Fibroblast of villous mesenchyme (primary cell): ENCODE measurements at places on chromosomes 16 and 17.

- no peak for DNase-seq
These were observed 802.5 kb upstream of the EEF2KMT start for GRCh38 chr16:5900046-5900445.

DNA sequence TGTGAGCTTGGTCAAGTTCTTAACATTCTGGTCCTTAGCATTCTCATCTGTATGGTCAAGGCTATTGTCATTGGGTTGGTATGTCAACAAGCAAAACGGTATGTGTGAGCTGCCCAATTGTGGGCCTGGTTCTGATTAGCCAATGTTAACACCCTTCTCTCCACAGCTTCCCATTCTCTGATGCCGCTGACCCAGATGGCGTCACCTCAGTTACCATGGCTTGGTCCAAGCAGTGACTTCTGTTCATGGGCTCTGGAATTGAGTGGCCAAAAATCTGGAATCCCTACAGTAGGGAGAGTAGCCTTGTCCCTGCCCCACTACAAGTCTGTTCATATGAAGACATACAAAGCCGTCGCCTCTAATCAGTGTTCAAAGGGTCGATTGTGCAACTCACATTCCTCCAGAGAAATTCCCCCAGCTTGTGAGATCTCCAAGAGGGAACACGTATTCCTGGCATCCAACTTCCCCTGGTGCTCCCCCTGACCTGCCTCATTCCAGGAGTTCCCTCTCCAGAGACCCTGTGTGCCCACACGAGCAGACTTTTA is 15.8 kb downstream of the TMEM98 start:
- DNase-seq: peak; percentile 88

GRCh38 chr16:19601083-19601976 is 45.8 kb downstream of the VPS35L start:
- DNase-seq: peak; percentile 65

DNA sequence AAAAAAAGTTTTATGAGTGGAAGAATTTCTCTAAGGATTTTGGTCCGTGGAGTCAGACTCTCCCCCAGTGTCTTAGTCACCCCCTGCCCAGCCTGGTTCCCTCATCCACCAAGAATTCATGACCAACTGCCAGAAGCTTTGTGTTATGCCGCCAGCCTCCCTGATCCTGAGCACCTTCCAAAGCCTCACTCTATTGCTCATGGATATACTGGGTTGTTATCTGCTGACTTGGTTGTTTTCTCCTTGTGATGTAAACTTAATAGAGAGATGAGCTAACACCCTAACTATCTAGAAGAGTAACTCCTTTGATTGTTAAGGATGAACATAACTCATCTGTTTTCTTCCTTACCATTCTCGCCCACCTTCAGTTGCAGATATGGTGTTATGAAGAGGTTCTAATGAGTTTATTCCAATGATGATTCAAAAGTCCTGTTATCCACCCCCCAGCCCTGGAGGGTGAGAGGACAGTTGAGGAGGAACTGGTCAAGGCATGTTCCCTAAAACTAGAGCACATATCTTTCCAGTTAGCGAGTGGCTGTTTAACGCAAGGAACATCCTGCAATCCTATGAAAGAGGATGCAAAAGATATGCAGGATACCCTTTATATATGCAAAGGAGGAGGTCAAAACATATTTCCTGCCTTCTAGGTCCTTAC is 1.5 kb upstream of the PSMD3 start:
- peak; percentile 74 for DNase-seq

DNA sequence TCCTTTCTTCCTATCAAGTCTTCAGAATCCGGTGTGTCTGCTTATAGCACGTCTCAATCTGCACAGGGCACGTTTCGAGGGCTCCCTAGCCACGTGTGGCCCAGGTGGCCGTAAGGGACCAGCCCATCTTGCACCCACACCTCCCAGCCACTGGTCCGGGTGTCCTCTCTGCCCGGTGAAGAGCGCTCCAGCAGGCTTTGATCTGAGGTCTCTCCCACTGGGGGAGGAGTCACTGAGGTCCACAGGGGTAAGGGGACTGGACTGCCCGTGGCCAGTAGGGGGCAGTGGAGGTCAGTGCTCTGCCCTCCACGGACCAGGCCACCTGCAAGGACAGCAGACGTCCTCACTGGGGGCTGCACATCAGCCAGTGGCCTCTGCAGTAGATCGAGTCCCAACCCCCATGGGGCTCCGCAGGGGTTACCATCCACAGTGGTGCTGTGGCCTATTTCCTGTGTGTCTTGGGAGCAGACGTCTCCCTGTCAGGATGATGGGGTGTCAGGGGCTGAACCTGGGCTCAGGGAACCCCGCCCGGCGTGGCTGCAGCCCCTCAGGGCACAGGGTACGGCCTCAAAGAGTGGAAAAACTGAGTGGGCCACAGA is 204.1 kb upstream of the CIBAR2 start:
- peak; percentile 65 for DNase-seq

DNA sequence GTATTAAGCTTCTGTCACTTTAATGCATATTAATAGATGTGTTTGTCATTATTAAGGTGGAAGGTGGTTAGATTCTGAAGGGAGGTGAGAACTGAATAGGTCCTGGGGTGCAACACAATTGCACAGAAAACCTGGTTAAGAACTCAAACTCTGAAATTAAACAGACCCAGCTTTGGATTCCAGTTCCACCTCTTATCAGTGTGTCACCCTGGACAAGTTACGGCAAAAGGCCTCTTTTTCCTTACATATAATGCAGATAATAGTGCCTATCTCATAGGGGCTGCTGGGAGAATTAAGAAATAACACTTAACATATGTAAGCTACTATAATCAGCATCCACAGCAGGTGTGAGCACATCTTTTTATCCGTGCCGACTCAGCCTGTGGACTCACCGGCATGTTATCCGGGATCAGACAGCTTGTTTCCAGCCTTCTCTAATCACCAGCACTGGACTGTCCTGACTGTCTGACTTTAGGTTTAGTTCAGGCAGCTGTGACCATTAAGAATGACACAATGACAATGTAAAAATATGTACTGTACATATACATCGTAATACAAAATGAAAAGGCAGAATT is 31.4 kb downstream of the TEX2 start:
- DNase-seq: no peak

GRCh38 chr17:77631307-77631706 is 327.2 kb upstream of the TNRC6C start:
- DNase-seq: no peak

DNA sequence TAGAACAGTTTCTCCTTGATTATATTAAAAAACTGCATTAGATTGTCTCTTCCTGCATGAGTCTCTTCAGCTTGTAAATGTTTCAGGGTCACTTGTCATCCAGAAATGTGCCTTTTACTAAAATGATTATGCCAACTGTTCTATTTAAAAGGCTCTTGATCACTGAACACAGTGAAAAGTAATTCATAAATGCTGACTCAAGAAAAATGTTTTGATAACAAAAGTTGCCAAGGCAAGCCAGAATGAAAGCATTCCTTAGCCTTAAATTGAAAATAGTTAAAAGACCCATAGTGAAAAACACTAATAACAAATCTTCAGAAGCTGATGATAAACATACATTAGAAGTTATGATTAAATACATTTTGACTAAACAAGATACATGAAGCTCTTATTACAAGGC is 356.0 kb upstream of the KIF2B start:
- no peak for DNase-seq

- DNase-seq: no peak
These were observed 42.1 kb downstream of the MPRIP start for GRCh38 chr17:17084317-17084835.

DNA sequence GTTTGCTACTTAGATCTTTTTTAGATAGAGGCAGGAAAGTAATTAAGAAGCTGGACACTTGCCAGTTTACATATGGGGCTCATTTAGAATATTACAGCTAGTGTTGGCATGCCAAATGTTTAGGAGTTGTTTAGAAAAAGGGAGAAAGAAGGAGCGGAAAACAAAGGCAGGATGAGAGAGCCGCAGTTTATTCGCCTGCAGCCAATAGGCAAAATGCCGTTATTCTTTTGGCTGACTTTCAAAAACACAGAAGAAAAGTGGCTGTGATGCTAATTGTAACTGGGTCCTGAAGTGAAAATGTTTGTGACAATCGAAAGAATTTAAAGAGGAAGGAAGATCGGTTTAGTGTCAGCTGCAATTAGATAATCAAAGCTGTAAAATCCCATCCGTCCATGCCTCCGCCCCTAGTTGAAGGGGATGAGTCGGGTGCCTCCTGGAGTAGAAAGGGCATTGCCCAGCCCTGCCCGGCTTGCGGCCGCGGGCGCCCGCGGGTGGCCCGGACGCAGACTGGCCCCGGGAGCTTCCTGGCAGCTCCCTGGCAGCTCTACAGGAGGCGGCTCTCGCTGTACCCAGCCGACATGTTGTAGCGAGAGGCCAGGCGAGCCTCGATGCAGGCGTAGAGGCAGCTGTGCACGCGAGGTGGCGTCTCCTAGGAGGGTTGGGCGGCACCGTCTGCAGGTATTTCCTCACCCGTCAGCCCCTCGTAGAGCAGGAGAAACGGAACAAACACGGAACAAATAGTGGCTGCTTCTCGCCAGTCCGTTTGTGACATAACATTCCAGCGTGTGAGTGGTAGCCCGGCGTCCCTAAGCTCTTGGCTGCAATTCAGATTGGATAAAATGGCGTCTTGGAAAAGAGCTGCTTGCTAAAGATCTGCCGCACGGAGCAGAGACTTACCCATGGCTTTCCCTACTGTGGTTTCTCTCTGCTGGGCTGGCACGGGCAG is 82.2 kb downstream of the TNRC6C start:
- peak; percentile 26 for DNase-seq

DNA sequence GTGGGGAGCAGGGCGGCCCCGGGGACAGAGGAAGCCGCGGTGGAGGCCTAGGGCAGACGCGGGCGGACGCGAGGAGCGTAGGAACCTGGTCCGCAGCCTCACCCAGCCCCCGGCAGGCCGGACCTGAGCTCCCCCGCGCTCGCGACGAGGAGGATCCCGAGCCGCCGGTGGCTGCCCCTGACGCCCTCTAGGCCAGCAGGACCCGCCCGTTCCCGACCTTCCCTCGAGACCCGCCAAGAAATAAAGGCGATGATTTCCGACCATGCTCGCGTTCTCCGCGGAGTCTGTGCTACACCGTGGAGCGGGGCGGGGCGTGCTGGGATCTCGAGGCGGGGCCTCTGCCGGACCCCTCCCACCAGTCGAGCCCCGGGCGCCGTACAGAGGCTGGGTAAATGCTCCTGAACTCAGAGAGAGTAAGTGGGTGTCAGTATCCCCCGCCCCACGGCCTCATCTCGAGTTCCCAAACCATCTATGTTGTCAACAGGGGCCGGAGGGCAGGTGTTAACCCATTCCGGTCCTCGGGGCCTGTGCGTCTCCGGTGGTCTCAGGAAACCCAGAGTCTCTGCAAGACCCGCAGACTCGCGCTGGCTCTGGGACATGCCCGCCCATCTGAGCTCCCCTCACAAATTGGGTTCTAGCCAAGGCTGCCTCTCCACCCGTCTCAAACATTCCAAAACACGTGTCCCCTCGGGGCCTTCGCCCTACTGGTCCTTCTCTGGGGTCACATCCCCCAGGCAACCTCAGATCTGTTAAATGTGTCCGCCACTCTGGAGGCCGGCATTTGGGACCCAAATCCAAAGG is 13.7 kb downstream of the SYCE1L start:
- DNase-seq: peak; percentile 16

GRCh38 chr17:47099987-47100711 is 88.9 kb downstream of the CDC27 start:
- DNase-seq: peak; percentile 87

DNA sequence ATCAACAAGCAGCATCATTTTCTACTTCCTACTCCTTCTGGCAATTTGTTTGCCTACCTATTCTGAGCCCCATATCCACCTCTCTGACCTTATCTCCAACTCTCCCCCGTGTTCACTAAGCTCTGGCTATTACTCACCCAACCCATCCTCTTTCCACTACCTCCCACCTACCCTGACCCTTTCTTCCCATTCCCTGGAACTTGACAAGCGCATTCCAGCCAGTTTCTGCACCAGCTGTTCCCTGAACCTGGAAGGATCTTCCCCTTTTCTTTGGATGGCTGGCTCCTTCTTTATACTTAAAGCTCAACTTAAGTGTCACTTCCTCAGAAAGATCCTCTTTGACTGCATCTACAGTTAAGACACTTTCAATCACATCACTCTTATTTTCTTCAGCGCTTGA is 2.2 kb downstream of the DCUN1D3 start:
- DNase-seq: peak; percentile 29

DNA sequence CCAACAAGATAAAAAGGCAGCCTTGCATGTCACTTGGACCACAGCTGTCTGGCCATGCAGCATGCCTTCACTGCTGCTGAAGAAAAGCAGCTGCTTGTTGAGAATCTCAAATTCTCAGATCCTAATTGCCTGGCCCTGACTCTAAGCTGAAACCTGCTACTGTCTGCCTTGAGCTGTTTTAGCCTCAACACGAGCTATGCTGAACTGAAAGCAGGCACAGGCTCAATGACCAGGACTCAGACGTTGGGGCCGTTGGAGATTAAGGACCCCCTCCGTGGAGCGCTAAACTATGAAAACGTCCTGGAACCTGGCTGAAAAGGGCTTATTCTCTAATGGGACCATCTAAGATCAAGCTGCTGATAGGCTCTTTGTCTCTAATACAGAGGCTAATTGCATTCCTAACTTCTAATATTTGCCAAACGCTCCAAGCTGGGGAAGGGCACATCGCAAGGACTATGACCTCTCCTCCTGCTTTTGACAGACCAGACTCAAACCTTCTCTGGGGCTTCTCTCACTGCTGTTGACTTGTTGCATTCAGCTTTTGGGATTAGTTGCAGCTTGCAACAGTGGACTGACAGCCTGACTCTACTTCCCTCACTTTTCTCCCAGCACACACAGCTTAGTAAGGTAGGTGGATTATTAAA is 4.6 kb upstream of the PLK1 start:
- DNase-seq: no peak
